Activated T-cell treated with anti-CD3 and anti-CD28 coated beads, Interleukin-2, amount 50 U/mL, for 48 hours (primary cell): ENCODE measurements at places on chromosomes 3 and 15.

DNA sequence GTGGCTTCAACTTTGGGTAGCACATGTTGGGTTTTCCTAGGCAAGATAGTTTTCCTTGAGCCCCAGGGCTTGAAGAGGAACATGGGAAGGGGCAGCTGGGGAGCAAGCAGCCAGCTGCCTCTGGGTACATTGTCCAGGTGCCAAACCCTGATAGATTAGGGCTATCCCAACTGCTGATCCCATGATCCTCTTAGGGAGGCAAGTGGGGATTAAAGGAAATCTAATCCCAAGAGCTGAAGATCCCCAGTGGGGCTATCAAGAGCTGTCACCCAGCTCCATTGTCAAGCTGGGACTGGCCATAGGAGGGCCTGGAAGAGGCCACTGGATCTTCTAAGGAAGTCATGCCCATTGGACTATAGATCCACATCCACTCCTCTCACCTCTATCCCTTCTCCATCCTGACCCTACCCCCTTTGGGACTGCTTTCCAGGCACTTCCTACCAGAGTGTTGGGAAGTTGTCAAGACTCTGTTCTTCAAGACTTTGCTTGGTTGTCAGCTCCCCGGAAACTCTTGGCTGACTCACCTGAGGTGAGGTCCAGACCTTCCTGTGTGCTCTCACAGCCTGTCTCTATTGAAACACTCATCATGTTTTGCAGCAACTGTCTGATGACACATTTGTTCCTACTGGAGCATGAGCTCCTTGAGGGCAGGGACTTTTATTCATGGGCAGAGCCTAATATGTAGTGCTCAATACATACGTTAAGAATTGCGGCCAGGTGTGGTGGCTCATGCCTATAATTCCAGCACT, 5.9 kb downstream of the CAMK2N2 start:
- peak; percentile 49 for DNase-seq

- peak; percentile 72 for DNase-seq
These were observed 5.1 kb downstream of the HEMK1 start for GRCh38 chr3:50574444-50574831.

DNA sequence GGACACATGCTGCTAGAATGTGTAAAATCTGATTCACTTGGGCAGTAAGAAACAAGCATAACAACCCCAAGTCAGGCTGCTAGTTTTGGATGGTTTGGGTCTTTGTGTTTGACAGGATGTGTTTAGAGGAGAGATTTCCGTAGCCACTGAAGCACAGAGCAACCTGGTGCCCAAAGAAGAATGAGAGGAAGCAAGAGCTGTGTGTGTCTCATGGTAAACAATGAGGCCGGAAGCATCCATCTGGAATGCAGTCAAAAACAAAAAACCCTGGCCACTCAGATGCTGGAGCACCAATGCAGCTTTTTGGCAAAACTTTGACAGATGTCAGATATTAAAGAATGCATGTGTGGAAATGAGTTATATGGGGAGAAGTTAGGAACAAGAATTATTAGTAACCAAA, 39.4 kb upstream of the SNRK start:
- no peak for DNase-seq

- no peak for DNase-seq
These were observed 109.2 kb downstream of the CD47 start for GRCh38 chr3:107981471-107982111.

GRCh38 chr3:109685084-109686079, 348.0 kb upstream of the DPPA4 start:
- DNase-seq, result no peak

DNA sequence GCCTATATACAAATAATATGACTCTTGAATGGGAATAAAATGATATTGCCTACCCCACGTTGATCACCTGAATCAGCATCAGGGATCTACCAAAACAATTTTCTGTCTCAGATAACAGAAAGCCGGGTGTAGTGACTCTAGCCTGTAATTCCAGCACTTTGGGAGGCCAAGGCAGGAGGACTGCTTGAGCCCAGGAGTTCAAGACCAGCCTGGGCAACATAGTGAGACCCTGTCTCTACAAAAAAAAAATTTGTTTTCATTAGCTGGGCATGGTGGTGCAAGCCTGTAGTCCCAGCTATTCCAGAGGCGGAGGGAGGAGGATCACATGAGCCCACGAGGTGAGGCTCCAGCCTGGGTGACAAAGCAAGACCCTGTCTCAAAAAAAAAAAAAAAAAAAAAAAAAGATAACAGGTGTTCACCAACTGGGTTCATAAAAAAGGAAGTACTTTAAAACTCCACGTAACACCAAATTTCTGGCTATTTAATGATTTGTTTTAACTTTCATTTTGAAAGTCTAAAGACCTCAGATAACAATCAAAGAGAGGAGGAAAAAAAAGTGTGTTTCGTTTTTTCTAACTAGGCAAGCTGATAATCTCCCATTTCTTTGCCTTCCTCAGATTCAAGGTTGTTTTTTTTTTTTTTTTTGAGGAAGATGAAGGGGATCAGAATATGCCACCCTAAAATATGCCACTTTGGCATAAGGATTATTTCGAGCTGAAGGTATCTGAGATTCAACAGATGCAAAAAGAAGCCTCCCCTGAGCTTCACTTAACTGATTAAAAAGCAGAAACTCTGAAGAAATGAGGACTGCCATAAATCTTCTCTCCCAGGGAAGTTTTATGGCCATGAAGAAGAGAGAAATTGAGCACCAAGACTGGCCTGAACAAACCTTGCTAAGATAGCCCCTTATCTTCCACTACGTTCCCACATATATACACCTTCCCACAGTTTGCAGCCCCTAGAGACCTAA, 44.1 kb downstream of the TRANK1 start:
- DNase-seq, result no peak

DNA sequence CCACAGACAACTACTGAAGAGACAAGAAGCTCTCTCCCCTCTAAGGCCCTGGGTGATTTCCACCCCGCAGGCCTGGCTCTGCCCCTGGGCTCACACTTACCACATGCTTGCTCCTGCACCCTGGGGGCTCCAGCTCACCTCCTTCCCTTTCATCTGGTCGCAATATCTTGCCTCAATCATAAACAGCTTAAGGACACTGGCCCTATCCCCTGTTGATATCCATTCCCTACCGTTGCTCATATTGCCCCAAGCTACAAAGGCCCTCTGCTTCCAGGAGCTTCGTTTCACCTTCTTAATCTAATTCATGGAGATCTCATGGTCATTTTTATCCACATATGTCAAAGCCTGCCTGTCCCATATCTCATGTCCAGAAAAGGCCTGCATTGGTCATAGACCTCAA, 46.0 kb upstream of the TSEN2 start:
- no peak for DNase-seq

- no peak for DNase-seq
These were observed 357.9 kb upstream of the LRRC3B start for GRCh38 chr3:26264708-26265107.

DNA sequence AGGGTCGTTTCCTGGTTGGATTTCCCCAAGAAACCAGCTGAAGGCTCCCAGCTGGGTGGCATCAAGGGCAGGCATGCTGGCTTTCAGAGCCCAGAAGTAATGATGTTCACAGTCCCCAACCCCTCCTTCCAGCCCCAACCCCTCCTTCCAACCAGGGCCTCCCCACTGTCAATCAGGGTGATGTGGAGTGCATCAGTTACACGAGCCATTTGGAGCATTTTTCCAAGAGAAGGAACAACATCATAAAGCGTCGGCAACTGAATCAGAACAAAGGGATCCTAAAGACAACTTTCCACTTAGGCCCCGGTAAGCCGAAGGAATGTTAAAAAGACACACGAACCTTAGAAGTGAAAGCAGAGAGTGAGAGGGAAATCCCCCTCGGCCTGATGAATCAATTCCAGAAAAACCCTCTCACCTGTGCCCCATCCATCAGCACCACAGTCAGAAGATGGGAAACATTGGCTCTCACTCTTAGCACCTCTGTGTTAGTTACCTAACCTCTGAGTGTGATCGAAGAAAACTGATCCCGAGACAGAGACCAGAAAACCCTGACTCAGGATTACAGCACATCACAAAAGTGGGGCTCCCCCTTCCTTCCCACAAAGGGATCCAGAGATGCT, 101.2 kb upstream of the WNT5A start:
- DNase-seq, result no peak

DNA sequence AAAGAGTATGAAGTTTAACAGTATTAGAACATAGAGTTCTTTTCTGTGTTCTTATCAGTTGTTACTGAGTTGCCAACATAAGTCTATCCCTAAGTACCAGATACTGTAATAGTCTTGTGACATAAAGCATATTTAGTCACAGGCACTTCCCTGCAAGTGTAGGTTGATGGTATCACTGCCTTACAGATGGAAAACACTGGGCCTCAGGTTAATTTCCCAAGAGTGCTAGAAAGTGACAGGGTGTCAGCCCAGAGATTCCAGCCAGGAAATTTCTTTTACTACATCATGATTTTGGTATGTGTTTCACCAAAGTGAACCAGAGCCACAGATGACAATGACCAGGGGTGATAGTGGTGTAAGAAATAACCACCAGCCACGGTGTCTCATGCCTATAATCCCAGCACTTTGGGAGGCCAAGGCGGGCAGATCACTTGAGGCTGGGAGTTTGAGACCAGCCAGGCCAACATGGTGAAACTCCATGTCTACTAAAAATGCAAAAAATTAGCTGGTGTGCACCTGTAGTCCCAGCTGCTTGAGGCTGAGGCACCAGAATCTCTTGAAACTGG, 3.2 kb downstream of the EIF1B start:
- DNase-seq, result no peak
